Karpas-422 (cell line): ENCODE measurements at places on chromosomes 4 and X.

DNA sequence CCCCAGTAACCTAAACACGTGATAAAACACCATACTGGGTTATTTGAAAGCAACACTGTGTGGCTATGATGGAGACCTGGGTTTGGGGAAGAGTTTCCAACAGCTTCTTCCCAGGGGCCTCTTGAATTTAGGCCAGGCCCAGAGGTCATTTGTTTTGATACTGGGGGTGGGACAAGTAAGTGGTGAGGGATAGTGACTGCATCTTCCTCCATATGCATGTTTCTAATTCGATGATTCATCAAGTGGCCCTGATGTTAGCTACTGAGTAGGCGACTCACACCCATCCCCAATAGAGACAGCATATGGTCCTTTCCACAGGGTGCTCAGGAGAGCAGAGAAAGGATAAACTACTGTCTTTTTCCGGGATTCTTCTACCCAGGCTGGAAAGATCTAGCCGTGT is 2.7 kb downstream of the NDP start:
- DNase-seq = no peak

DNA sequence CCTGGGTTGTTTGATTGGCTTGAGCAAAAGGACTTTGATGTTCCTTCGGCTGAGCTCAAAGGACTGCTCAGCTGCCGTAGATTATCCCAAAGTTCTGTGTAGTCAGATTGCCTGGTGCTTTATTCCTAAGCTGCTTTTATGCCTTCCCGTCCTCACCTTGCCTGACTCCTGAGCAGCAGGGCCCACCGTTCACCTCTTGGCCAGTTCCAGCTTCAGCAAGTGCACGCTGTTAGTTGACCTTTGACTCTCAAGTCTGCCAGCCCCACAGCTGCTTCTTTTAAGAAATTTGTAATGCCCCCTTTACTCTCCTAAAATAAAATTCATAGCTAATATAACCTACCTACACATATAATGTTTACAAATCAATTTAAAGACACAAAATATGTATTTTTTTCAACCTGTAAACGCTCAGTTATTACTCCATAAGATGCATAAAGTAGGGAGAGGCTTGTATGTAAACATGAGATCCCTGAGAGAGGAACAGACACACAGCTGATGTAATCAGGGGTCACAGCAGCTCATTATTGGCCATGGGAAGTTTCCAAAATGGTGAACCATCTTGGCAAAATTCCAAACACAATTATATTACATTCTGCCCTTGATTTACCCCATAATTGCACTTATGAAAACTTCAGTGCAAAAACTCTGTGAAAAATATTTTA is 28.6 kb downstream of the UCHL1 start:
- no peak for DNase-seq

- peak; percentile 74 for DNase-seq
These were observed 6.7 kb upstream of the PPID start for GRCh38 chr4:158729716-158730559.

DNA sequence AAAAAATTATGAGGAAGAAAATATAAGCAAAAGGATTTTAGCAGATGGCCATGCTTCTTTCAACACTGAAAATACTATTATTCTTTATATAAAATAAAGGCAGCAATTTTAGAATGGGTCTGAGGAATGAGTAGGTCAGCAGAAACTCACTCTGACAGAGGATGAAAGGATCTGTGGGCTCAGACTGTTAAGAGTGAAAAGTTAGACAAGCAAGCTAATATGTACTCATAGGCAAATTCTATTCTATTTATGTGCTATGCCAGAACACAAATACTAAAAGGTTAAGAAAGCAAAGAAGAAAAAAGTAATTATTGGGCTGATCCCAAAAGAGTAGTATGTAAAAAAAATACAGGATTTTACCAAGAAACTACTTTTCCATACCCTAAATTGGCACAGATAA is 13.9 kb downstream of the LCORL start:
- DNase-seq = no peak

DNA sequence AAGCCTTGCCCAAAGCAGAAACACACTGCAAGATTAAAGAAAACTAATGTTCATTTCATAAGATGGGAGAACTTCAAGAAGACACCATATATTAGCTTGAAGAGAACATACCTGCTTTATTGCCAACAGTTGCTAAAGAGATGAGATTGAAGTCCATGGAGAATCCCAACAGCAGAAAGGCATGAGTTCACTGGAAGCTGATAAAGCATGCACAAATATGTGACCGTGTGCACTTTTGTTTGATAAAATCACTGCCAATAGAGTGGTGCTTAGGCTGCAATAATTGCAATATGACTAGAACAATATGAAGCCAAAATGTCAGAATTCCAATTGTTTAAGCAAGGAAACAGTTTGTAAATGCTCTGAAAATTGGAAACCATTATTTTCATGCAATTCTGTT is 125.9 kb upstream of the PPARGC1A start:
- no peak for DNase-seq

- DNase-seq = no peak
These were observed 20.9 kb upstream of the XPNPEP2 start for GRCh38 chrX:129717892-129718291.

DNA sequence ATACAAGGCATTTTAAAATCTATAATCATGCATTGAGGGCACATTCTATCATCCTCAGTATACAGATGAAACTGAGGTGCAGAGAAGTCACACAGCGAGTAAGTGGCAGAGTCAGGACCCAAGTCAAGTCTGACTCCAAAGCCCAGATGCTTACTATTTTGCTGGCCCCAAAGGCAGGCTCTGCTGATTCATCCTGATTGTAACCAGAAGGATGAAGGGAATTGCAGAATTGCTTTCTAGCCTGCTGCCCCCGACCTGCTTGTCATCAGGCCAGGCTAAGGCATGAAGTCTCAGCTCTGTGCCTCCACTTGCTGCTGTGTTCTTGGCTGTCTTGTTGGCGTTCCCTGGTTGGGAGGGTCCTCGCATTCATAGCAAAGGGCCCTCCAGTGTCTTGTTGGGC is 62.7 kb downstream of the SLC9A6 start:
- no peak for DNase-seq

- DNase-seq = no peak
These were observed 8.8 kb downstream of the ANKRD37 start for GRCh38 chr4:185405296-185405999.

DNA sequence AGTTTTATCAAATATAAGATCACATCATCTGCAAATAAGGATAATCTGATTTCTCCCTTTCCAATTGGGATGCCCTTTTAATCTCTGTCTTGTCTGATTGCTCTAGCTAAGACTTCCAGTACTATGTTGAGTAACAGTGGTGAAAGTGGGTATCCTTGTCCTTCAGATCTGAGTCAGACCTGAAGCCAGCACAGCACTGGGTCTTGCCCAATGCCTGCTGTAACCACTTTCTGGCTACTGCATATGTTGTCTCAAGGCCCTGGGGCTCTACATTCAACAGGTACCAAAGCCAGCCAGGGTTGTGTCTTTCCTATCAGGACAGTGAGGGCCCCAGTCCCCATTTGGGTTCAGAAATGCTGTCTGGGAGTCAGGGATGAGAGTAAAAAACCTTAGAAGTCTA is 90.3 kb downstream of the CYSLTR1 start:
- no peak for DNase-seq

GRCh38 chr4:73669410-73670183 is 49.4 kb upstream of the RASSF6 start:
- no peak for DNase-seq

GRCh38 chrX:43745938-43746721 is 90.0 kb downstream of the MAOA start:
- no peak for DNase-seq

GRCh38 chr4:154595807-154596206 is 5.3 kb upstream of the FGA start:
- no peak for DNase-seq

DNA sequence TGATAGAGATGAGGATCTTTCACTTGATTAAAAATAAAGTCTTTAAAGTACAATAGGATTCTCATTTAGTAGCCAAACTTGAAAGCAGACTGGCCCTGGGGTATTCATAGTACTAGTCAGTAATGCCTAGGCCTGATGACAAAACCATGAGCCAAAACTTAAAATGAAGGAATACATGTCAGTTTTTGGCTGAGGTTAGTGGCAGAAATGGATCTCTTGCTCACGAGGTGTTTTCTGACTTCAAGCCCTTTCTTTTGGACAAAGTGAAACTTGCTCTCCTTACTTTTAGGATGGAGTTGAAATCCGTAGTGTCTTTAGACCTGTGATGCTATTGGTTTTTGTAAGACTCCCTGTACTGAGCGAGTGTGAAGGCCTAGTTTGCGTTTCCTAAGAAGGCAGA is 157.7 kb downstream of the CCNG2 start:
- DNase-seq = no peak

DNA sequence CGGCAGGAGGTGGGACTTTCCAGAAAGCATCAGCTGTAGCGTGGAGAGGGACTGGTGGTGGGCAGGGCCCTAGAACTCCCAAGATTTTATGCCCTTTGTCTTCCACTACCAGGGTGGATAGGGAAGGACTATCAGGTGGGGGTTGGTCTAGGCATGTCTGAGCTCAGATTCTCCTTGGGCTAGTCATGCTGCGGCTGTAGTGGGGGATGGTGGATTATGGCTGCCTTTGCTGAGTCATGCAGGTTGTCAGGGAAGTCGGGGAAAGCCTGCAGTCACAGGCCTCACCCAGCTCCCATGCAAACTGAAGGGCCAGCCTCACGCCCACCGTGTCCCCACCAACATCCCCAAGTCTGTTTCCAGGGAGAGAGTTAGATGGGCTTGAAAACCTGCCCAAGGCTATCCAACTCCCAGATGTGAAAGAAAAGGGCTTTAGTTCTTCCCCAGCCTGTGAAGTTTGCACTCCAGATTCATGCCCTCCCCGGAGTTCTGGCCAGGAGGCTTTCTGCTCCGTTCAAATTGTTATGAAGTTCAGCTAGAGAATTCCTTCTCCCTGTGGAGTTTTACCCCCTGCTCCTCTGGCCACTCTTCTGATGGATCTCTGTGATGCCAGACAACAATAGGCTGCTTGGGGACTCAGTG is 13.4 kb upstream of the MEPE start:
- DNase-seq = no peak

GRCh38 chr4:70670332-70671014 is 4.2 kb upstream of the JCHAIN start:
- DNase-seq = no peak

GRCh38 chr4:140755774-140756318 is 339 bp downstream of the TBC1D9 start:
- no peak for DNase-seq

- no peak for DNase-seq
These were observed 55.6 kb downstream of the SEL1L3 start for GRCh38 chr4:25807102-25807728.

DNA sequence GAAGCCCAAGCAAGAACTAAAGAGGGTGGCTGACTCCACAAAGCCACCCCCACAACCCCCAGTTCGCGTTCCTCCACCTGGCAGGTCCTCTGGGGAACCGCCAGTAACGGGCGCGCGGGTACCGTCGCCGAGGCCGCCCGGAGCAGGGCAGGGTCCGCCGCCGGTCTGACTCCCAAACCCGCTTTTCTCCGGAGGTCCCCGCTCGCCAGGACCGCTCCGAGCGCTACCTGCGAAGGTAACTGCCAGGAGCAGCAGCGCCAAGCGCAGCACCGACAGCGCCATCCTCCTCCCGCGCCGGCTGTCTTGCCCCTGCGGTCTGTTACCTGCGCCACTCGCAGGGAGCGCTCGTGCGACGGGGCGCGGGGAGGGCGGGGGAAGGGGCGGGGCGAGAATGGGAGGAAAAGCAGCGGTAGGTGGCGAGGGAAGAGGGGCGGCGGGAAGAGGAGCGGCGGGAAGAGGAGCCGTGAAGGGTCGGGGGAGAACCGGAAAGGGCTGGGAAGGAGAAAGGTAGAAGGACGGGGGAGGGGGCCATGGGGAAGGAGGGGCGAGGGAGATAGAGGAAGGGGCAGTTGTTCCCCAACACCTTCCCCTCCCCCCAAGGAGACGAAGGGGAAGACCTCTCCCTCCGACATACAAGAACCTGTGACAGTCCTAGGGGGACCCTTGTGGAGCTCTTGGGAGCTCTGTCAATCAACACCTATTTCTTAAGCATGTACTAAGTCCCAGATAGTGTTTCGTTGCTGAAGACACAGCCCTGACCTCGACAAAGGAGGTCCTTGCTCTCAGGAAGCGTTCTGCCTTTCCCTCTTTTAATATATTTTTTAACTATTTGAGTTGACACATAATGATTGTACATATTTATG is at the start of gene SPINK2:
SPINK2 (minus strand) TSS at position 321 of the 863 bp plus-strand sequence; CDS start at position 282, 39 bp downstream.
- DNase-seq = peak; percentile 53

GRCh38 chr4:146369446-146369845 is 152.3 kb downstream of the SLC10A7 start:
- DNase-seq = no peak

- no peak for DNase-seq
These were observed 60.3 kb upstream of the MXD4 start for GRCh38 chr4:2322227-2322626.

DNA sequence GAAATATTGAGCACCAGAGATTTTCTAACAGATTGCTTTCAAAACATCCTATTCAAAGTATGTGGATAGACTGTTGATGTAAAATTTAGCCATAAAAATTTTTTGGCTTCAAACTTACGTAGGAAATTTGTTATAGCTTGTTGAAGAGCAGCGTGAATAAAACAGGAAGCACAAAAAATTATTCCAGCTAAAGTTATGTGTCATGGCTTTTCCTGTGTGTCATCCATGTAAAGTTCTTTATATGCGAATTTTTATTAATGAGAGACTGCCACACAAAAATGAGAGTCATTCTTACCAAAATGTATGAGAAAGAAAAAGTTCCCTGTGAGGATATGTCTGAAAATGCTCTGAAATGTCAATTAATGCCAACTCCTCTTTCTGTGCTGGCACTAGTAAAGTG is 19.5 kb downstream of the EPGN start:
- no peak for DNase-seq

DNA sequence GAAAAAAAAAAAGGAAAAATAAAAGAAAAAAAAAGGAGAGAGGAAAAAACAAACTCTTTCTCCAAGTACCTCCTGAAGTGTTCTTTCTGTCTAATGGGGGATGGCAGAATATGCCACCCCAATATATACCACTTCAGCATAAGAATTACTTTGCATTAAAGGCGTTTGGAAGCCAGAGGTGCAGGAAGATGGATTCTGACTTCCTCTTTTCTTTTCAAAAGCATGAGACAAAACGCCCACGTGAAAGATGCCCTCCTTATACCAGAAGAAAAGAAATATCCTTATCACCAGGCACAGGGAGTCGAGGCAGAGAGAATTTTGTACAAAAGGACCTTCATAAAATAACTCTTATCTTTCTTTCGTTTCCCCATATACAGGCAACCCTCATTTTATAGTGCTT is 40.9 kb downstream of the COX18 start:
- DNase-seq = peak; percentile 59

DNA sequence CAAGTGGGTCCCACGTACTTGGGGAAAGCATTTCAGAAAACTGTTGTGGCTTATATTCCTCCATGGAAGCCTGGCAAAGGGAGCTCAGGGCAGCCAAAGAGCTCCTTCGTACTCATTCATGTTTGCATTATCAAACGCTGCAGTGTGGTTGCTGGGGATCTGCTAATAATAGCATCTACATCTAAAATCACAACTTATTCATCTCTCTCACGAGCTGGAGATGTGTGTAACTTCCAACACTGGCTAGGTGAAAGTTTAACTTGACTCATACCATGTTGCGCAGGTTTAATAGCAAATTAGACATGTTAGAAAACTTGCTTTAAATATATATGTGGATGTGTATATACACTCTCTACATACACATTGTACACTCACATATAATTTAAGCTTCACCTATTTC is 415.1 kb downstream of the AFF2 start:
- DNase-seq = no peak
